ENCODE measurements at places on chromosomes 3 and 15. TPM values are rescaled to one million over a fixed set of nuclear protein-coding genes. Genes with fewer than 3 reads are reported as not detected.

DNA sequence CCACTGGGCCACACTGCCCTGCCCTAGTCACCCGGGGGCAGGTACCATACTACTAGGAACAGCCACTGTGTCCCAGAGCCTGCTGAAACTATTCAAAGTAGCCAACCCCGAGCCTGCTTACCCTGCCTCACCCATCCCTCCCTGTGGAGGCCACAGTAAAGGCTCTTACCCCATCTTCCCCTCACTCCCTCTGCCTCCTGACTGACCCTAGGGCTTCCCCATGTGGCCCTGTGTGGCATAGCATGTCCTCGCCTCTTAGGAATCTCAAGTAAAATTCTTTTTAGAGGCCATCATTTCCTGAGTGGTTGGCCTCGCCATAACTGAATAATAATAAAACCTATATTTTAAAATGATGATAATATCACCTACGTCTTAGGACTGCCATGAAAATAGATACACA lies 112.2 kb upstream of the SLC6A11 start:
- no peak overlapping the region for H3K27ac ChIP-seq
- H3K27me3 ChIP-seq, result peaks cover 16% of the 10 kb centered on the region
- DNase-seq, result no peak
- no peak overlapping the region for H3K4me3 ChIP-seq
- H3K4me1 ChIP-seq, result no peaks in the 10 kb centered on the region
- H3K36me3 ChIP-seq, result no peaks in the 10 kb centered on the region

DNA sequence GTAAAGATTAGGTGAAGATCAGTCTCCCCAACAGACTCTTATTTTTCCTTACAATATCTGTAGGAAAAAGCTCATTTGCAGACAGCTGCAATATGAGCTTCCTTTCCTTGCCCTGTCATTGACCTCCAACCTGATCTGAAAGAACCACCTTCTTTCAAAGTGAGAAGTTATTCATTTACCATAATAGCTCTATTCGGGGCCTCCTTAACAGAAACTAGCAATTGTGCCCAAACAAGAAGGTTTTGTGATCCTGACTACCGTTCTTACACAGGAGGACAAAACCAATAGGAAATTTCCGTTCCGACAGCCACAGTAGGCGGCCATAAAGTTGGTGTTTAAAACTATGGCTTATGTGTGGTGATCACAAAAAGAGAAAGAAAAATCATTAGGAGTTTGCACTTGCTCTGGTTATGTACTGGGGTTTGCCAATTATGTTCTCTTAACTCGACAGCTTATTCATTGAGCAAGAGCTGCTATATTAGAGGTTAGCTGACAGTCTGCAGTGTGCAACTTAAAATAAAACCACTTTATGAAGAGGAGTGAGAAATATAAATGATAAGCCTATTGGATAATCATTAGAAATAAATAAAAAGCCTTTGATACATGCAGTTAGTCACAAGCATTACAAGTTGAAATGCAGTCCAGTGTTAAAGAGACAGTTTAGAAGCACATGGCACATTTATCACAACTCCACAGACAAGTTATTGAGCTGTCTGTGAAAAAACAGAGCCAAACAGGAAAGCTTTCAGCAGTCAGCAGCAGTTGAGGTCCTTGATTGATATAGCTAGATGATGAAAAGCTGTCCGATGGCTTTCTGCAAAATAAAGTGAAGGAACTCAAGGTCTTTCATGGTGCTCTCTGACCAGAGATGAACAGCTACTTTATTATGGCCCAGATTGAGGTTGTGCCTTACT lies 199.8 kb downstream of the WDR72 start:
- DNase-seq, result no peak
- no peak overlapping the region for H3K27ac ChIP-seq
- no peaks in the 10 kb centered on the region for H3K27me3 ChIP-seq
- no peaks in the 10 kb centered on the region for H3K36me3 ChIP-seq

- H3K4me3 ChIP-seq, result no peak overlapping the region
- no peak overlapping the region for H3K27ac ChIP-seq
- peaks cover 5% of the 10 kb centered on the region for H3K4me1 ChIP-seq
- no peaks in the 10 kb centered on the region for H3K36me3 ChIP-seq
- no peaks in the 10 kb centered on the region for H3K27me3 ChIP-seq
Observed at GRCh38 chr15:63027646-63028045, 14.9 kb upstream of the TPM1 start.

- no peak overlapping the region for H3K4me3 ChIP-seq
- H3K4me1 ChIP-seq, result no peaks in the 10 kb centered on the region
- H3K27me3 ChIP-seq, result no peaks in the 10 kb centered on the region
- no peak for DNase-seq
- H3K27ac ChIP-seq, result no peak overlapping the region
- no peaks in the 10 kb centered on the region for H3K36me3 ChIP-seq
Observed at GRCh38 chr15:34023907-34024306, 15.1 kb downstream of the AVEN start.

GRCh38 chr15:81298611-81299010 lies 25.3 kb downstream of the STARD5 start:
- H3K27me3 ChIP-seq, result no peaks in the 10 kb centered on the region
- H3K36me3 ChIP-seq, result no peaks in the 10 kb centered on the region
- H3K27ac ChIP-seq, result no peak overlapping the region

Gene NR2E3
- total RNA-seq, result 0.25 TPM

Gene LYSMD4
- total RNA-seq, result 7.0 TPM

Gene HGD
- 0.44 TPM for total RNA-seq

Gene FGD5
- total RNA-seq, result 134 TPM
